Natural killer cell (primary cell): ENCODE measurements at places on chromosomes 16 and 17. TPM values are rescaled to one million over a fixed set of nuclear protein-coding genes. Genes with fewer than 3 reads are reported as not detected.

GRCh38 chr16:68179855-68180254, 56.1 kb downstream of the ESRP2 start:
- no peak for DNase-seq

The KCTD19 gene
- total RNA-seq: not detected

DNA sequence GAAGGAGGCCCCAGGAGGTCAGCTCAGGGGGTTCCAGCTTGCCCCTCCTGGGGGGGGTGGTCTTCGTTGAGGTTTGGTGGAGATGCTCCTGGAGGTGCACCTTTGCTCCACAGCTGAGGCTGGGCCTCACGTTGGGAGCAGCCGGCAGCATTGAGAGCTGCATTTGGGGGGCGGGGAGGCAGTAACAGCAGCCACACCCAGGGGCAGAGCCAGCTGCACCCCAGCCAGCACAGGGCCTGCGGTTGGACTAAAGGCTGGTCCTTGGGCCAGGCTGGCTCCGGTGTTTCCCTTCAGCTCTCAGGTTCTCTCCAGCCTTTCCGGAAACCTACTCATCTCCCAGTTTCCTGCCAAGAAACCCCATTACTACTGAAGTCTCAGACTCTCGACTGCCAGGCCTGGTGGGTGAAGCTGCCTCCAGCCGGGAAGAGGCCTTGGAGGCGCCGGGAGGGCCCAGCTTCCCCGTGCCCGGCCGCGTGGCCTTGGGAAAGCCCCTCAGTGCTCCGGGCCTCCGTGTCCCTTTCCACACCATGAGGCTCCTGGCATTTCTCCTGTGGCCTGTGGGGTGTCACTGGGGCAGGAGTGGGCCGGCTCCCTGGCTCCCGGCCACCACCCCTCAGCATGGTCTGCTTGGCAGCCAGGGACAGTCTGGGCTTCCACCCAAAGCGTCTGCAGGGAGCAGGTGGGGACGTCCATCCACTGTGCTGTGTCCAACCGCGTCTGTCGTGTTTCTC, 14.0 kb upstream of the BAIAP2 start:
- DNase-seq: no peak

The NACA2 gene
- total RNA-seq: not detected

The COPZ2 gene
- 19.1 TPM for total RNA-seq
